ENCODE measurements at places on chromosomes 11 and 22.

DNA sequence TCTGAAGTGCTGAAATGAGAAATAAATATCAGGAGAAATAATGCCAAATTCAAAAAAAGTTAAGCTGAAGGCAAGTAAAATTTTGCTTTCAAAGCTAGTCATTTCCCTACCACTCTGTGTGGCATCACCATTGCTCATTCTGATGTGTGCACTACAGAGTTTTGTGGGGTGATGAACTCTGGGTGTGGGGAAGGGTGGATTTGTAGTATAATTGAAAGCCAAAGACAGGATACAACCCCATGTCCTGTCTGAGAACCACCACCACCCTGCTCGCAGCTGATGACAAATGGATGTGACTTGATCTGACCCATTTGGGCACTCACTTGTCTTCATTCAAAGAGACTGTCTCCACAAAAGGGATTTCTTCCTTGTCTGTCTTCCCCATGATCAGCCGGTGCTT is 19.3 kb upstream of the TMEM9B start:
- DNase-seq = no peak

DNA sequence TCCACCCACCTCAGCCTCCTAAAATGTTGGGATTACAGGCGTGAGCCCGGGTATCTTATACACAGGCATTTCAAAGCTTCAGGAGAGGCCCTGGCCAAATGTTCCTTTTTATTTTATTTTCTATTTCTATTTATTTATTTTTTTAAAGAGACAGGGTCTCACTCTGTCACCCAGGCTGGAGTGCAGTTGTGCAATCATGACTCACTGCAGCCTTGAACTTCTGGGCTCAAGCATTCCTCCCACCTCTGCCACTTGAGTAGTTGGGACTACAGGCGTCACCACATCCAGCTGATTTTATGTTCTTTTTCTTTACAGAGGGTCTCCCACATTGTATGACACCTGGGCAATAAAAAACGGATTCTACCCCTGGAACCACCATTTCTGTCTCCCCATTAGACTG is 71.2 kb downstream of the FBXO7 start:
- DNase-seq = no peak

DNA sequence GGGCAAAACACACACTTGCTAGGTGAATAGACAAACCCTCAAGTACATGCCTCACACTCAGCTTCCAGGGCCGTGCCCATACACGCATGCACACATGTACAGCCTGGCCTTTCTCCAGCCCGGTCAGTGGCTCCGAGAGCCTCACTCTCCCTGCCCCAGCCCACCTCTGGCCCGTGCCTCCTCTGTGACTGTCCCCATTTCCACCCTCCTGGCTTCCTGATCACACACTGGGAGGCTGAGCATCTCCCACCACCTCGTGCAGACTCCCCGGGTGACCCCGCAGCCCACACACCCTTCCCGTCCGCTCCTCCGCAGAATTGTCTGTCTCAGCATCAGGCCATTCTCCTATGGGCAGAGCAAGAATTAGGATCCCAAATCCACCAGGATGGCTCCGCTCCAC is 634.1 kb downstream of the TBC1D22A start:
- no peak for DNase-seq

DNA sequence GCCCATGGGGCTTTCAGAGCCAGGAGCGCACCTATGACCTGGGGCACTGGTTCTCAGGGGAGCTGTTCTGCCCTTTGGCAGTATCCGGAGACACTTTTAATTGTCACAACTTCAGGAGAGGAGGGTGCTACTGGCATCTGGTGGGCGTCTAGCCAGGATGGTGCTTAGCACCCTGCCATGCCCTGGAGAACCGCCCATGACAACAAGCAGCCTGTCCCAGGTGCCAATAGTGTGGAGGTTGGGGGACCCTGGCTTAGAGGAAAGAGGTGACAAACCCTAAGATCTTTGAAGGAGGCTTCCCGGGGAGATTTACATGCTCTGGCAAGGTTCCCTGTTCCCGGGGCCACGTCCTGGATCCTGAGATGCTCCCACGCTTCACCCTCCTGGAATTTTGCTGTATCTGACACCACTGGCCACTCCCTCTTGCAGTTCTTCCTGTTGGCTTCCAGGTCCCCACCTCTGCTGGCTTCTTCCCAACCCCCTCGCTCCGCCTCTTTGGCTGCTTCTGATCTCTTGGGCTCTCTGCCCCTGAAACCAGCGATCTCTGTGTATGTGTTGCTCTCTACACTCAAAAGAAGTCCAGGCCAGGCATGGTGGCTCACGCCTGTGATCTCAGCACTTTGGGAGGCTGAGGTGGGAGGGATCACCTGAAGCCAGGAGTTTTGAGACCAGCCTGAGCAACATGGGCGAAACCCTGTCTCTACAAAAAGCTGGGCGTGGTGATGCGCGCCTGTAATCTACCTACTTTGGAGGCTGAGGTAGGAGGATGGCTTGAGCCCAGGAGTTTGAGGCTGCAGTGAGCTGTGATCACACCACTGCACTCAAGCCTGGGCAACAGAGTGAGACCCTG is 31.1 kb downstream of the FADS3 start:
- no peak for DNase-seq

DNA sequence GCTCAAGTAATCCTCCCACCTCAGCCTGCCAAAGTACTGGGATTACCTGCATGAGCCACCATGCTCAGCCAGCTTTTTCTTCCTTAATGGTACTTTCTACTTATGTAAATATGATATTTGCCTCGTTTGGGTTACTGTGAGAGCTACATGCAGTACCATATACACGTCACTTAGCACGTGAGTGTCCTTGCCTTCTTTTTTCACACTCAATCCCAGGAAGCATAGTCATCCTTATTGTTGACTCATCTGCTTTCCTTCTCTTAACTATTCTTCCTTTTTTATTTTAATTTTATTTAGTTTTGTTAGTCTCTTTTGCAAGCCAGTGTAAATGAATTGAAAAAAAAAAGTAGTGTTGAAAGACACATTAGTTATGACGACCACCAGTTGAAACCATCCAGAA is 205.9 kb downstream of the HIPK3 start:
- DNase-seq = no peak

DNA sequence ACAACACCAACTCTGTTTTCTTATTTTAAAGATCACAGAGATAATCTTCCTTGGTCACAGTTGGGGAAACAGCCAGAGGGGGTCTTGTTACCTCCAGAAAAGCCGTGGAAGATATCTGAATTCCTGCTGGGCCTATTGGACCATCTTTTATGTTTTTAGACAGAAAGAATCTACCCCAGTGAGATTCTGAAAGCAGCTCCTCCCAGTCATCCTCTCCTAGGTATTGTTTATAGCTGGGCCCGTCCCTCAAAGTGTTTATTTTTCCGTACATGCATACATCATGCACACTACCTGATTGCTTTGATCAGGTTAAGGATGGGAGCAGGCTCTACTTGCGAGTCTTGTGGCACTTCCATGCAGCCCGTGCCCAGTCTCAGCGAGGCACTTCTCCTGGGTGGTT is 742.4 kb downstream of the NTM start:
- DNase-seq = no peak

DNA sequence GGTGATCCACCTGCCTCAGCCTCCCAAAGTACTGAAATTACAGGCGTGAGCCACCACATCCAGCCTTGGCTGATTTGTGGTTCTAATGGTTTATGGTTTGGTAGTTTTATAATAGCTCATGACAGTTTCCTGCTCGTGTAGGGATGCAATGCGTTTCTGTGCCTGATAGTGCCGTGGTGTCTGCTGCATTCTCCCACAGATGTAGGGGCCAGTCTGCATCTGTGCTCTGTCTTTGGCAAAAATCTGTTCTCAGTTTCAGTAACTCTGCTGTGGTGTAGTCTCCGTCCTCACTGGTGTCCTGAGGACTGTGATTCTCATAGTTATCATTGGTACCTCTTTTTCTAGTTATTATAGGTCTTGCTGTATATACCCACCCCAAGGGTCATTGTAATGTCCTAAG is 16.3 kb downstream of the ST14 start:
- DNase-seq = no peak

GRCh38 chr11:46229230-46229629 is 48.2 kb upstream of the CREB3L1 start:
- DNase-seq = no peak

DNA sequence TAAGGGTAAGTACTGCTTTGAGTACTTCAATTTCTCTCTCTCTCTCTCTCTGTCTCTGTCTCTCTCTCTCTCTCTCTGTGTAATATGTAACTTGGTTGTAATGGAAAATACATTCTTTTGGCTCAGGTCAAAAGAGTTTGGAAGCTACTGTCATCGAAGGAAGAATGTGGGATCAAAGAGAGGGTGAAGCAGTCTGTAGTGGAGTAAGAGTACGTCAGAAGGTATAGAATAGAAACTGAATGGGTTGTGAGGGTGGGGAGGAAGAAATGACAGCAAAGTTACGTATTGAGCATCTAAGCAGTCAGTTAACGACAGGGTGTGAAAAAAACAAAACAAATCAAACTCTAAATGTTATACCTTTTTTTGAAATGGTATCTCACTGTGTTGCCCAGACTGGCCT is 10.0 kb downstream of the NCAM1 start:
- DNase-seq = no peak

GRCh38 chr22:26998129-26998528 is 340.7 kb downstream of the MIAT start:
- DNase-seq = no peak

DNA sequence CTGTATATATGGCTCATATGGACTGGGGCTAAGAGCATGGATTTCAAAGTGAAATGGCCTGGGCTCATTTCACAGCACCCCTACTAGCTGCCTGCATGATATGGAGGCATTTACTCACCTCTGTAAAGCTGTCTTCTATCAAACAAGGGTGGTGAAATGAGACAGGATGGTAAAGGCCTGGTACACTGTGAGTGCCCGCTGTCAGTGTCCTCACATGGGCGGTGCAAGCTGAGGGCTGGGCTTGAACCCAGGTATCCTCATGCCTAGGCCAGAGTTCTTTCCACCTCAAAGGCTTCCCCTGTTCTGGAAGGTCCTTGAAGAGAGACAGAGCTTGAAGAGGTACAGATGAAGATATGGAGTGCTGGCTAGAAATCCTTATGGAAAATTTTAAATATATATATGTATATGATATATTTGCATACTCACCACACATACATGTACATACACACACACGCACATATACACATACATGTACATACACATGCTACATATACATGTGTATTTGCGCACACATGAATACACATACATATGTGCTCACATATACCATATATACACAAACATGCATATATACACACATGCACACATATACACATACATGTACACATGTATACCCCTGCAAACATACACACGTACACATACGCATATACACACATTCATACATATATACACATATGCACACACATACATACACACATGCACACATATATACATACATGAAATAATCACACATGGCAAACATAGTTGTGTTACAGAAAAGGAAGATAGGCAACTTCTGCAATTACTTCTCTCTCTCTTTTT is 44.7 kb downstream of the MICAL2 start:
- DNase-seq = no peak

DNA sequence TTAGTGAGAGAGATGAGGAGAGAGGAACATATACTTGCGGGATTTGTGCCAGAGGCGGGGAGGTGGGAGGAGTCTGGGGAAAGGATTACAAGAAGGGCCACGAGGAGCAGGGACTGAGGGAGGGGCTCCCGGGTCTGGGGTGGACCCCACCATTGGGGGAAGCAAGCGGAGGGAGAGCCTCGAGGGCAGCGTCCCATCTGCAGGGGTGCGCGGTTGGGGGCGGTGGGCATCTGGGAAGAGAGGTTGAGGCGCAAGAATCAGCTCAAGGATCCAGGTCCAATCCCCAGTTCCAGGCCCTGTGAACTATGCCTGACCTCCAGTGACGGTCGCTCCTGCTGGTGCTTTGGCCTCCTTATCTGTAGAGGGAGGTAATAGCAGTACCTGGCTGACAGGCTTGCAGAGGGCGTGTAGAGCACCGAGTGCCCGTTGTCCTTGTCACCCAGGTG is 38.0 kb downstream of the ADAMTS15 start:
- no peak for DNase-seq

- DNase-seq = no peak
These were observed 12.6 kb upstream of the GRAMD4 start for GRCh38 chr22:46607483-46608114.

DNA sequence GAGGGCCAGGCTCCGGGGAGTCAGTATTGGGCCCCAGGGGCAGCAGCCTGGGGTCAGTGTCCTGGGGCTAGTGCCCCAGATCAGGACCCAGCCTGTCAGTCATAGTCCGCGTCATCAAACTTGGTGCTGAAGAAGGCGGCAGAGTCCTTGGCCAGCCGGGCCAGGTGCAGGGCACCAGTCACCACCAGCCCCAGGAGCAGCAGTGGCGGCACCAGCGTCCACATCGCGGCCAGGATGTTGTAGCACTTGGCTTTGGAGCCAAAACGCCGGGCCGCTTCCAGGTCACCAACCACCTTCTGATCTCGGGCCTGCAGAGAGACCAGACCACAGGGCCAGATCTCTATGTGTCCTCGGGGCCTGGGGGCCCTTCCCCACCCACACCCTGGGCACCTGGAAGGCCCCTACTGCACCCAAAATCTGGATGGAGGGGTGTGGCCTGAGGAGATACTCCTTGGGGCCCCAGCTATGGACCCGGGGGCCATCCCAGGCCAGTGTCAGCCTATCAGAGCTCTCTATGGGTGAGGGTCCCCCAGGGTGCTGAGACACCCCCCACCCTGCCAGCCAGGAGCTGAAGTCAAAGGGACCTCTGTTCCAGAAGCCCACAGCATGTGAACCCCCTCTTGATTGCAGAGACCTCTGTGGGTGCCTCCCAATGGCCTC is 790 bp downstream of the IFITM5 start:
- no peak for DNase-seq

DNA sequence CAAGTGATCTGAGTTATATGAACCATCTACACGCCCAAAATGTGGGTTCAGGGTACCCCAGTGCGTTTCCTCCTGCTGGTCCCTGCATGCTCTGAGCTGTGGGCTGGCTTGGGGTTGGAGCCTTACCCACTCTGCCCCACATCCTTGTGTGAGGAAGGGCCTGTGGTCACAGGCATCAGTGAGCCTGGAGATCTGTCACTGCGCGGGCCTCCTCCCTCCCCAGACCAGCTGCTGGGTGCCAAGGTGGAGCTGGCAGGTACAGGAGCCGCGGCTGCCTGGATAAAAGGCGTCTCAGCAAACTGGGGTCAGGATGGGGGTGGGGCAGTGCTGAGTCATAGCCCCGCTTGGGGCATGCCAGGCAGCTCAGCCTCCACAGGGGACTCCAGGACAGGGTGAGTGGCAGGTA is 17.9 kb downstream of the GNAZ start:
- DNase-seq = peak; percentile 36

- no peak for DNase-seq
These were observed 699.1 kb upstream of the ARHGAP42 start for GRCh38 chr11:99987821-99988470.

- DNase-seq = no peak
These were observed 182.9 kb downstream of the ETS1 start for GRCh38 chr11:128404437-128404836.

GRCh38 chr11:126700768-126701519 is 299.6 kb downstream of the KIRREL3 start:
- DNase-seq = no peak

- DNase-seq = no peak
These were observed 30.7 kb downstream of the BUD13 start for GRCh38 chr11:116742104-116742503.

DNA sequence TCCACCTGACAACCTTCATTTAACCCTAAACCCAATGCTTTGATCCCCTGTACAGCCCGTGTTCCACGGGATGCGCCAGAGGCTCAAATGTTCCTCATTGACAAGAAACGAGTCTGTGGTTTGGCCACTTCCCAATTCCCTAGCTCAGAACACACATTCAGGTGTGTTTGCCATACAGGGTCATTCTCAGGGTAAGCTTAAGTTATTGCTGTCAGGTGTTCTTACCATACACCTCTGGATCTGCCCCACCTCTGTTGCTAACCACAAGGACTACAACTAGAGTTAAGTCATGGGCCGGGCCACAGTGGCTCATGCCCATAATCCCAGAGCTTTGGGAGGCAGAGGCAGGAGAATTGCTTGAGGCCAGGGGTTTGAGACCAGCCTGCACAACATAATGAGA is 45.6 kb upstream of the POLD3 start:
- DNase-seq = no peak
